ENCODE measurements at places on chromosomes 6 and 20. TPM values are rescaled to one million over a fixed set of nuclear protein-coding genes. Genes with fewer than 3 reads are reported as not detected.

BPI gene
- total RNA-seq = not detected

SRC gene
- 6.2 TPM for total RNA-seq

HFE gene
- total RNA-seq = 2.4 TPM

HLA-DOB gene
- 6.6 TPM for total RNA-seq

CDH4 gene
- total RNA-seq = 0.55 TPM

SLC17A1 gene
- total RNA-seq = not detected

RWDD1 gene
- total RNA-seq = 44.0 TPM

EFHC1 gene
- 5.3 TPM for total RNA-seq

TDRD6 gene
- not detected for total RNA-seq

FRK gene
- total RNA-seq = not detected

- no peak overlapping the region for H3K27ac ChIP-seq
- no peak for DNase-seq
- no peaks in the 10 kb centered on the region for H3K27me3 ChIP-seq
- peaks cover 29% of the 10 kb centered on the region for H3K4me1 ChIP-seq
Measured at GRCh38 chr6:57109880-57110279, 19.9 kb downstream of the ZNF451 start.

- H3K4me1 ChIP-seq = no peaks in the 10 kb centered on the region
- no peak overlapping the region for H3K4me3 ChIP-seq
- H3K36me3 ChIP-seq = no peaks in the 10 kb centered on the region
- no peak for DNase-seq
- no peaks in the 10 kb centered on the region for H3K27me3 ChIP-seq
- no peak overlapping the region for H3K27ac ChIP-seq
Measured at GRCh38 chr20:39631557-39631956, 669.4 kb downstream of the DHX35 start.

GRCh38 chr6:112626468-112627082, 279.4 kb downstream of the RFPL4B start:
- H3K36me3 ChIP-seq = no peaks in the 10 kb centered on the region
- H3K27ac ChIP-seq = no peak overlapping the region
- H3K4me1 ChIP-seq = no peaks in the 10 kb centered on the region
- DNase-seq = no peak

- H3K27ac ChIP-seq = no peak overlapping the region
- H3K4me3 ChIP-seq = no peak overlapping the region
- no peak for DNase-seq
- H3K4me1 ChIP-seq = no peaks in the 10 kb centered on the region
Measured at GRCh38 chr6:56148488-56149186, 98.7 kb downstream of the COL21A1 start.

DNA sequence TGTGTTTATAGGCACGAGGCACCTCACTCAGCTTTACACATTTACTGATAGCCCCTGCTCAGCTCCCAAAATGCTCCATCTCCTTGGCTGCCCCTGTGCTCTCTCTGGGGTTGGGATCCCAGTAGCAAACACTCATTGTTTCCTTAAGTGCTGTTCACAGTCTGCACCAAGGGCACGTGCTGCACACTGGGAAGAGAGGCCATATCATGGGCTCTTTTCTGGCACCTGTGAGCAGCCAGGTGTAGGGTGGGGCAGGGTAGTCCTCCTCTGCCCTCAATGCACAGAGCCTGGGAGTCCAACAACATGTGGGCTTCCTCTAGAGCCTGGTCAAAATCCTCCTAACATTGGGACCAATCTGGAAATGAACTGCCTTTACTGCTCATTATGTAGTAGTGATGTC, 67.9 kb downstream of the BANF2 start:
- H3K36me3 ChIP-seq = peaks cover 4% of the 10 kb centered on the region
- H3K27ac ChIP-seq = peak overlapping the region; percentile 24
- no peak overlapping the region for H3K4me3 ChIP-seq
- no peak for DNase-seq
- H3K4me1 ChIP-seq = peaks cover 4% of the 10 kb centered on the region

DNA sequence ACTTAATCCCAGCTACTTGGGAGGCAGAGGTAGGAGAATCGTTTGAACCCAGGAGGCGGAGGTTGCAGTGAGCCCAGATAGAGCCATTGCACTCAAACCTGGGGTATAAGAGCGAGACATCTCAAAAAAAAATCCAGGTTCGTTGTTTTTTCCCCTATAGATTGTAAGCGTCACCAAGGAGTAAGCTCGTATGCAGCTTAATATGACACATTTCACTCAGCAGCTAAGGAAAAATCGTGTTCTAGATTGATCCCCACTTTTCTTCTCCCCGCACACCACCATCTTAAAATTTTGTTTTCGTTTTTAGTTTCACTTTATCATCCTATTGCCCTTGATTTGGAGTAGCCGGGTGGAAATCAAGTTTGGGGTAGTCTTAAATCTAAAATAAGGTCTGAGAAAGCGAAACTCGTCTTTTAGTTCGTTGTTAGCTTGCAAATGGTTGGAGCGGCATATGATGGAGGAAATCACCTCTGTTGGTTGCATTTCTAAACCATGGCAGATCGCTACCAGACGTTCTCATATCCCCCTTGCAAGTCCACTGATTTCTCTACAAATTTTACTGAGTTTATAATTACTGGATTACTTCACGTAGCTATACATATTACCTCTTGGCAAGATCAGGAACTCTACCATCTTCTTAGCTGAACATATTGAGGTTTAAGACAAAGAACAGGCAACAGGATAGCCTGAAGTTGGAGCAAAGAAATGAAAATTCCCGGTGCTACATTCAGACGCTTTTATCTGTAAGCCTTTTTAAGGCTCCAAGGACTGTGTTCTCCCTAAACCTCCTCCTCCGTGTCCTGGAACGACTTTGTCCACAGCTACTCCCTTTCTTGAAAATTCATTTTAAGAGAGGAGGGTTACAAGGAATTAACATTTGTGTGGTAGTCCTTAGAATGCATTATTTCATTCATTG, 91.1 kb upstream of the BTN3A2 start:
- H3K27me3 ChIP-seq = no peaks in the 10 kb centered on the region
- no peak for DNase-seq
- no peaks in the 10 kb centered on the region for H3K36me3 ChIP-seq

- no peak within 1 kb of the TSS for H3K4me3 ChIP-seq
- no peak within 1 kb of the TSS for H3K27ac ChIP-seq
- DNase-seq = no peak
- H3K4me1 ChIP-seq = no peaks in the 10 kb centered on the region
- H3K36me3 ChIP-seq = no peaks in the 10 kb centered on the region
Measured at GRCh38 chr6:29414588-29414987, at the start of gene OR12D1. Gene OR12D1 (plus strand): TSS chr6:29414928.

DNA sequence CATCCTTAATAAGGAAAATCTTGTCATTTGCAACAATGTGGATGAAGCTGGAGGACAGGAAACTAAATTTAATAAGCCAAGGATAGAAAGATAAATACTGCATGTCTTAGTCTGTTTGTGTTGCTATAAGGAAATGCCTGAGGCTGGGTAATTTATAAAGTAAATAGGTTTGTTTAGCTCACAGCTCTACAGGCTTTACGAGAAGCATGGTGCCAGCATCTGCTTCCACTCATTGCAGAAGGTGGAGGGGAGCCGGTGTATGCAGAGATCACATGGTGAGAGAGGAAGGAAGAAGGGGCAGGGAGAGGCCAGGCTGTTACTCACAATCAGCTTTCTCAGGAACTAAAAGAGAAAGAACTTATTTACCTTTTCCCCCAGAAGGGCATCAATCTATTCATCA, 118.9 kb upstream of the SMLR1 start:
- no peak for DNase-seq
- no peak overlapping the region for H3K4me3 ChIP-seq
- H3K36me3 ChIP-seq = no peaks in the 10 kb centered on the region
- H3K27ac ChIP-seq = no peak overlapping the region
- peaks cover 11% of the 10 kb centered on the region for H3K4me1 ChIP-seq
- H3K27me3 ChIP-seq = no peaks in the 10 kb centered on the region

GRCh38 chr6:25085756-25086155, 150.0 kb upstream of the RIPOR2 start:
- no peaks in the 10 kb centered on the region for H3K27me3 ChIP-seq
- H3K4me1 ChIP-seq = peaks cover 26% of the 10 kb centered on the region

- H3K27me3 ChIP-seq = peaks cover 52% of the 10 kb centered on the region
- no peak within 1 kb of the TSS for H3K27ac ChIP-seq
- H3K4me1 ChIP-seq = no peaks in the 10 kb centered on the region
- no peak for DNase-seq
- H3K4me3 ChIP-seq = no peak within 1 kb of the TSS
Measured at GRCh38 chr6:25652007-25652515, at the start of gene SCGN. Gene SCGN (plus strand): TSS chr6:25652215. CDS start chr6:25652404, 189 bp downstream.

GRCh38 chr6:91941838-91942237, 1355.0 kb upstream of the MAP3K7 start:
- H3K4me3 ChIP-seq = no peak overlapping the region
- H3K4me1 ChIP-seq = no peaks in the 10 kb centered on the region
- no peak overlapping the region for H3K27ac ChIP-seq
- no peak for DNase-seq

DNA sequence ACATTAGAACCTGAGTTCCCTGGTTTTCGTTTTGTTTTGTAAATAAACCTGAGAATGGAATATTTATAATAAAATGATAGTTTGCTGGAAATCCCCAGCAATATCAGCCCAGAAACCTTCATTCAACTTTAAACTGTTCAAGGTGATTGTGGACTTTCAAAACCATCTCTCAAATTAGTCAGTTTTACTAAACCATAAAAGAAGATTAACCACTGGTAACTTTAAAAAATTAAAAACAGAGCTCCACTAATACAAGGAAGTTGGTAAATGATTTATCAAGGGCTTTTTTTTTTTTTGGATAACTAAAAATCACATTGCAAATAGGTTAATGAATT, 10.0 kb downstream of the MBOAT1 start:
- H3K4me3 ChIP-seq = no peak overlapping the region
- DNase-seq = no peak
- H3K27me3 ChIP-seq = no peaks in the 10 kb centered on the region
- peak overlapping the region; percentile 99 for H3K27ac ChIP-seq
- peaks cover 42% of the 10 kb centered on the region for H3K4me1 ChIP-seq

- H3K4me3 ChIP-seq = no peak overlapping the region
- H3K36me3 ChIP-seq = no peaks in the 10 kb centered on the region
- peaks cover 2% of the 10 kb centered on the region for H3K4me1 ChIP-seq
- H3K27me3 ChIP-seq = no peaks in the 10 kb centered on the region
- H3K27ac ChIP-seq = no peak overlapping the region
- no peak for DNase-seq
Measured at GRCh38 chr6:157265186-157265585, 58.1 kb downstream of the TMEM242 start.

GRCh38 chr6:101117393-101118135, 236.4 kb upstream of the ASCC3 start:
- no peaks in the 10 kb centered on the region for H3K36me3 ChIP-seq
- DNase-seq = no peak
- no peaks in the 10 kb centered on the region for H3K27me3 ChIP-seq

GRCh38 chr20:59636766-59637370, 32.5 kb downstream of the PHACTR3 start:
- H3K27ac ChIP-seq = no peak overlapping the region
- no peak overlapping the region for H3K4me3 ChIP-seq
- no peak for DNase-seq
- H3K27me3 ChIP-seq = peaks cover 30% of the 10 kb centered on the region
- no peaks in the 10 kb centered on the region for H3K4me1 ChIP-seq
- H3K36me3 ChIP-seq = peaks cover under 1% of the 10 kb centered on the region

GRCh38 chr6:30465595-30466306, 23.6 kb upstream of the HLA-E start:
- no peaks in the 10 kb centered on the region for H3K36me3 ChIP-seq
- peaks cover 40% of the 10 kb centered on the region for H3K4me1 ChIP-seq
- peak overlapping the region; percentile 88 for H3K4me3 ChIP-seq
- no peak for DNase-seq

GRCh38 chr20:23602241-23602640, 3.5 kb downstream of the CST9 start:
- no peaks in the 10 kb centered on the region for H3K36me3 ChIP-seq
- peaks cover 16% of the 10 kb centered on the region for H3K27me3 ChIP-seq
- no peak overlapping the region for H3K4me3 ChIP-seq

DNA sequence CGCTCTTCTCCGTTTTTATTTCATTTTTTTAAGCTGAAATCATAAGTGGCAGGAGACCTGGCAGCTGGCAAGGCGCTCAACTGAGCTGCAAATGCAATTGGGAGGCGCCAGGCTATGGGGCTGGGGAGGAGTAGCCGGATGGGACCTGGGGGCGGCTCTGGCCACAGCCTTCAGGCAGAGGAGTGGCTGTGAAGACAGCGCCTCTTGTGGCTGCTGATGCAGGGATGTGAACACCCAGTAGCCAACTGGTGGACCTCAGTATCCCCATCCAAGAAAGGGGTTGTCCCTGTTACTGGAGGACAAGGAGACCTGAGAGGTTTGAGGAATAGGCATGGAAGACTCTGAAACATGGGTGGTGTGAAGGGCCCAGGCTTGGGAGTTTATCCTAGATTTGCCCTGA, 12.6 kb downstream of the KCNK17 start:
- H3K4me3 ChIP-seq = no peak overlapping the region
- H3K4me1 ChIP-seq = peaks cover 3% of the 10 kb centered on the region
- DNase-seq = no peak
- H3K27ac ChIP-seq = no peak overlapping the region
- H3K36me3 ChIP-seq = no peaks in the 10 kb centered on the region
- peaks cover 25% of the 10 kb centered on the region for H3K27me3 ChIP-seq

DNA sequence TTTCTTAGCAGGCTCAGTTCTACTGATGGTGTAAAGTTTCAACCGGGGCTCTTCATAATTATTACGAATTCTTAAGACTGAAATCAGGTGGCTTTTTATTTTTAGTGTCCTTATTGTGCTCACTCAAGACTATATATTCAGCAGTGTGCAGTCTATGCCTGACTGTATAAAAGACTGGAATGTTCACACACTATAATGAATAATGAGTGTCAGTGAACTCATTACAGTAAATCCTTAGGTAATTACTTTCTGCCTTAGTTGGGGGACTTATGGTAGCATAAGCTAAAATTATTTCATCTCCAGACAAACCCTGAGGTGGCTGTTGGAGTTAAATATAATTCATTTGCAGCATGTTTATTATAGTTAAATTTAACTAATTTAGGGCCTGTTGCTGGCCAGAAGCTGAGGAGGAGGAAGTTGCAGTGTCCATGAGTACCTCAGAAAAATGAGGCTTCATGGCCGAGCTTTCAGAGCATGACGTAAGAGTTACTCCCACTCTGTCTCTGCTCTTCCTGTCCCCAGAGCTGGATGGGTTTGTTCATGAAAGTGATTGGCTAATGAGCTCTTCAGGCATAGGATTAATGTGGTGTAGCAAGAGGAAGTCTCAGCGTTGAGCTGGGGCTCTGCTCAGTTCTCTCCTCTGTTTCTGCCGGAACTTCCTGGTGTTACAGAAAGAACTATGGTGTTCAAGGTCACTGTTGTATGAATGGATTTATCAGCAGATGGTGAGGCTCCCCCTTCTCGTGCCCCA, 335.7 kb downstream of the NRN1 start:
- DNase-seq = no peak
- H3K27me3 ChIP-seq = no peaks in the 10 kb centered on the region
- peaks cover 21% of the 10 kb centered on the region for H3K4me1 ChIP-seq
- peak overlapping the region; percentile 80 for H3K27ac ChIP-seq
- no peak overlapping the region for H3K4me3 ChIP-seq
